ENCODE measurements at places on chromosomes 5 and 9.

- no peaks in the 10 kb centered on the region for H3K27me3 ChIP-seq
- H3K4me1 ChIP-seq, result no peaks in the 10 kb centered on the region
- no peaks in the 10 kb centered on the region for H3K36me3 ChIP-seq
Observed at GRCh38 chr9:1198085-1198484, 147.9 kb downstream of the DMRT2 start.

GRCh38 chr9:134670042-134670525 lies 28.5 kb downstream of the COL5A1 start:
- H3K4me3 ChIP-seq, result no peak overlapping the region
- peak; percentile 55 for DNase-seq
- H3K27me3 ChIP-seq, result no peaks in the 10 kb centered on the region
- H3K36me3 ChIP-seq, result no peaks in the 10 kb centered on the region

DNA sequence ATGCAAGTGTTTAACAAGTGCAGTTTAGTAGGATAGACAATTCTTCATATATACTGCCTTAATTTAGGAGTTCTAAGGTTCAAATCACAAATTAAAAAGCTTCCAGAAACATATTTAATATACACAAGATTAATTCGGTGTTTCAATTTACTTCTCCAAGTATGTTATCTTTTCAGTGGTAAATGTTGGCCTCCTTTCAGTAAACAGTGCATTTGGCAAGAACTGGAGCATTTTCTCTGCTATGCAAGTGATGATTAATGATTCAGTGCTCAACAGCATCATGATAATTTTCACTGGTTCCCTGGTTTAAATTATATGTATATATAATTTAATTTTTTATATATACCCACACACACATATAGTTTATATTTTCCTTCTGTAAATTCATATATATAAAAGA lies 541.7 kb downstream of the EFNA5 start:
- no peak for DNase-seq
- no peak overlapping the region for H3K27ac ChIP-seq
- peaks cover 11% of the 10 kb centered on the region for H3K4me1 ChIP-seq

DNA sequence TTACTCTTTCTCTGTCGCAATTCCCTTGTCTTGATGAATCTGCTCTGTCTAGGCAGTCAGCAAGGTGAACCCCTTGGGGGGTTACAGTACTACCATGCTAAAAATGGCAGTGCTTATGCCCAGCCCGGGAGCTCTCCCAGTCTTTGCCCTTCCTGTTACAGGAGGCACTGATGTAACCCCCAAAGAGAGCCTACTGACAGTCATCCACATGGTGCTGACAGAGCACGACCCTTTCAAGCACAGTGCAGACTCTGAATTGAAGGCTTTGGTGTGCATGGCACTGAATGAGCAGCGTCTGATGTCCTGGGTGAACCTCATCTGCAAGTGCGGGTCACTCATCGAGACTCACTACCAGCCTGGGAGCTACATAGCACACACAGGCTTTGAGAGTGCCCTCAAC lies 34.5 kb upstream of the SLC36A2 start:
- H3K27me3 ChIP-seq, result no peaks in the 10 kb centered on the region
- no peaks in the 10 kb centered on the region for H3K4me1 ChIP-seq
- H3K36me3 ChIP-seq, result no peaks in the 10 kb centered on the region
- no peak overlapping the region for H3K4me3 ChIP-seq
- no peak for DNase-seq

GRCh38 chr5:41908374-41909079 lies 4.4 kb downstream of the RIMOC1 start:
- H3K4me3 ChIP-seq, result no peak overlapping the region
- H3K4me1 ChIP-seq, result peaks cover 6% of the 10 kb centered on the region
- H3K27me3 ChIP-seq, result no peaks in the 10 kb centered on the region
- H3K36me3 ChIP-seq, result peaks cover 55% of the 10 kb centered on the region
- DNase-seq, result no peak
- H3K27ac ChIP-seq, result no peak overlapping the region

GRCh38 chr5:161085056-161085455 lies 233.0 kb upstream of the ATP10B start:
- H3K27ac ChIP-seq, result no peak overlapping the region
- DNase-seq, result no peak
- no peaks in the 10 kb centered on the region for H3K4me1 ChIP-seq
- H3K36me3 ChIP-seq, result no peaks in the 10 kb centered on the region

GRCh38 chr5:149837680-149838269 lies 106.8 kb downstream of the PDE6A start:
- no peak overlapping the region for H3K4me3 ChIP-seq
- no peaks in the 10 kb centered on the region for H3K27me3 ChIP-seq
- H3K27ac ChIP-seq, result peak overlapping the region; percentile 91
- peaks cover 13% of the 10 kb centered on the region for H3K36me3 ChIP-seq
- peak; percentile 82 for DNase-seq
- peaks cover 52% of the 10 kb centered on the region for H3K4me1 ChIP-seq

GRCh38 chr5:73151766-73152410 lies 21.1 kb upstream of the TMEM174 start:
- DNase-seq, result no peak
- no peak overlapping the region for H3K4me3 ChIP-seq
- no peaks in the 10 kb centered on the region for H3K36me3 ChIP-seq
- no peak overlapping the region for H3K27ac ChIP-seq
- no peaks in the 10 kb centered on the region for H3K4me1 ChIP-seq

DNA sequence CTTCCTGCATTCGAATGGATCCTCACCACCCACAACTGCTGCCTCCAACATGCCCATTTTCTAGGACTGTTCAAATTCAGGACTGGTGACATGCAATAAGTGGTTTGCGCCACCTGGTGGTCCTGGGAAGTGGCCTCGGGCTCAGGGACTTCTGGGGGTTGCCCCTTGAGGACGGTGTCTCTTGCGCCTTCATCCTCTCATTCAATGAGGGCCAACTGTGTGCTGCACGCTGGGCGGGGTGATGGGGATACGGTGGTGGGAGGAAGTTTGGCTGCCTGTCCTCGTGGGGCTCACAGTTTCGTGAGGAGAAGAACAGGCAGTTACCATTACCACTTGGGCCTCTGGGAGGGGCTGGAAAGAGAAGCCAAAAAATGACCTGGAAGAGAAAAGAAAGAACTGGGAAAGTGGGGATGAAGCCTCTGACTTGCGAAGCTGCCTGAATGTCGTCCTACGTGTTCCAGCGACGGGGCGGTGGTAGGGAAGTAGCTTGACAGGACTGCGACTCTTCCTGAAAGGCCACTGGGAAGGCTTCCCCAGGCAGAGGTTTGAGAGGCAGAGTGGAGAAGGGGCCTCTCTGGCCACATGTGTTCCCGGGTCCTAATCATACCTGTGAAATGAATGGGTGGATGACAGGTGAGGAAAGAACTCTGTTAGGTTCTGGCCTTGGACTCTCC lies 49.0 kb downstream of the PSD2 start:
- no peaks in the 10 kb centered on the region for H3K4me1 ChIP-seq
- H3K27me3 ChIP-seq, result peaks cover 13% of the 10 kb centered on the region
- H3K36me3 ChIP-seq, result no peaks in the 10 kb centered on the region
- H3K4me3 ChIP-seq, result no peak overlapping the region

- peak; percentile 5 for DNase-seq
- H3K36me3 ChIP-seq, result no peaks in the 10 kb centered on the region
- H3K4me3 ChIP-seq, result no peak overlapping the region
- H3K27ac ChIP-seq, result no peak overlapping the region
Observed at GRCh38 chr9:2662496-2662895, 40.9 kb downstream of the VLDLR start.

GRCh38 chr5:135894789-135895188 lies 852 bp downstream of the IL9 start:
- no peak overlapping the region for H3K27ac ChIP-seq
- H3K4me1 ChIP-seq, result no peaks in the 10 kb centered on the region
- H3K27me3 ChIP-seq, result peaks cover 38% of the 10 kb centered on the region
- no peak for DNase-seq

DNA sequence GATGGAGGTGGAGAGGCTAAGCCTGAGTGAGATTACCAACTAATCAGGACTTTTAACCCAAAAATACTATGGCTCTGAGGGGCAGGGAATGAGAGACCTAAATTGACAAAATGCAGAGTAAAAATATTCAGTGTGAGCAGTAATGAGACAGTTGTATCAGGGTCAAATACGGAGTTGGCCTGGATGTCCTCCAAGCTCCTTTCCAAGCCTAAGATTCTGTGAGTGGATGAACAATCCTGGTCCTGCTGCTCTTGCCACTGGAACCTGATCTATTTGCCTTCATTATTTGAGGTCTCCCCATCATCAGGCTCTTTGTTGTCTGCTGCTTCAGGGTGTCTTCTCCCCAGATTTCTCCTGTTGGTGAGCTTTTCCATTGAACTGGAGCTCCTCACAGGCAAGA lies 1.1 kb downstream of the PDCD1LG2 start:
- no peak overlapping the region for H3K4me3 ChIP-seq
- DNase-seq, result no peak
- H3K27ac ChIP-seq, result no peak overlapping the region
- no peaks in the 10 kb centered on the region for H3K36me3 ChIP-seq
- H3K27me3 ChIP-seq, result no peaks in the 10 kb centered on the region
- H3K4me1 ChIP-seq, result peaks cover 8% of the 10 kb centered on the region

DNA sequence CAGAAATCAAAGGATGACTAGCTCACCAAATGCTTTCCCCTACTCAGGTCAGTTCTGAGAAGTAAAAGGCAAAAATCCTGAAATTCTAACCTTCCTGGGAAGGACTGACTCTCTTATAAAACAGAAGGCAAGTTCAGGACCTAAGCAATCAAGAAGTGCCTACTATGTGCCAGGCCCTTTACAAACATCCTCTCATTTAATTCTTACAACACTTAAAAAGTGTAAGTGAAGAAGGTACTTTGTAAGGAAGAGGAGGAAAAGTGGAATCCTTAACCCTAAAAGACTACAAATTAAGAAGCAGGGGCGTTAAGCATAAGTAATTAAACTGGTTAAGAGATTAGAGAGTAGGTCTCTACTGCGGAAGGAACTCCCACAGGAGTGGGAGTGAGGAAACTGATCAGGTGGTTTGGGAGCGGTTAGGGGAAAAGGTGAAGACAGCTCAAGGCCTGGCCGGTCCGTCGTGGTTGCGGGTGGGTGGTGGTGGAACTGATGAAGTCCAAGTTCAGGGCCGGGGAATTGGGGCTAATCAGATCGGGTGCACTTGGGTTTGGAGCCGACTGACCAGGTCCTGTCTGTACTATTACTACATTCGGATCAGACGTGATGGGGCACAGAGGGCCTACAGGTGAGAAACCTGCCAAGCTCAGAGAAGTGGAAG lies 839 bp downstream of the MED27 start:
- peak overlapping the region; percentile 71 for H3K27ac ChIP-seq
- peaks cover 15% of the 10 kb centered on the region for H3K36me3 ChIP-seq
- peaks cover 2% of the 10 kb centered on the region for H3K27me3 ChIP-seq

GRCh38 chr5:163916376-163916775 lies 411.0 kb downstream of the MAT2B start:
- DNase-seq, result no peak
- no peaks in the 10 kb centered on the region for H3K36me3 ChIP-seq
- H3K27ac ChIP-seq, result no peak overlapping the region

- no peak for DNase-seq
- no peaks in the 10 kb centered on the region for H3K36me3 ChIP-seq
- no peak overlapping the region for H3K27ac ChIP-seq
- H3K4me1 ChIP-seq, result peaks cover 21% of the 10 kb centered on the region
Observed at GRCh38 chr9:134629586-134630392, 11.8 kb upstream of the COL5A1 start.

Measured in A673 (cell line).